Upper lobe of left lung (tissue), 6 donors: ENCODE measurements at places on chromosomes 16 and 17. TPM values are rescaled to one million over a fixed set of nuclear protein-coding genes. Genes with fewer than 3 reads are reported as not detected.
A peak's percentile ranks its signal among the peaks of the same experiment; 100 is the strongest.

KRT13 gene
- 12.1 TPM for total RNA-seq

TLCD2 gene
- total RNA-seq, result 16.2 TPM

ACE gene
- 69.0 TPM for total RNA-seq

ELP5 gene
- 21.1 TPM for total RNA-seq

MYCBPAP gene
- 5.4 TPM for total RNA-seq

USP31 gene
- 20.2 TPM for total RNA-seq

PABPN1L gene
- total RNA-seq, result 0.20 TPM

CMTM2 gene
- total RNA-seq, result not detected

RHBDL3 gene
- not detected for total RNA-seq

- no peak overlapping the region for H3K27ac ChIP-seq
- H3K4me3 ChIP-seq, result no peak overlapping the region
- peak; percentile 65 for DNase-seq
- H3K4me1 ChIP-seq, result no peaks in the 10 kb centered on the region
Observed at GRCh38 chr16:81873843-81874752, 95.0 kb downstream of the PLCG2 start.

DNA sequence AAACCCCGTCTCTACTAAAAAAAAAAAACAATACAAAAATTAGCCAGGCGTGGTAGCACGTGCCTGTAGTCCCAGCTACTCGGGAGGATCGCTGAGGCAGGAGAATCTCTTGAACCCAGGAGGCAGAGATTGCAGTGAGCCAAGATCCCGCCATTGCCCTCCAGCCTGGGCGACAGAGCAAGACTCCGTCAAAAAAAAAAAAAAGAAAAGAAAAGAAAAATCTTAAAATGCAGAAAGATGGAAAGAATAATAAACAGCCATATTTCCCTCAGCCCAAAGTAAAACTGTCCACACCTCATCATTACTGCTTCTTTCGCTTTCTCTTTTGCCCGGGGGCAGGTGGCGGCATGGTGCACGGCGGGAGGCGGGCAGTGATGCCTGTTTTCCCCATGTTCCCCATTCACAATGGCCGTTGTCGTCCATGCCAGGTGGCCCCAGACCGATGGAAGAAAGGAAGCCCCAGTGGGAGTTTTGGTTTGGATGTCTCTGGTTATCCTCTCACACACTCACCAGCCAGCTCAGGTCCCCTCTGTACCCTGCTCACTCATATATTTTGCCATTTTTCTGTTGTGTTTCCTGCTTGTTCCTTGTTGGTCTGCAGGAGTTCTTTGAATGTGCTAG, 37.0 kb upstream of the PEMT start:
- H3K27ac ChIP-seq, result no peak overlapping the region
- no peaks in the 10 kb centered on the region for H3K4me1 ChIP-seq
- no peaks in the 10 kb centered on the region for H3K27me3 ChIP-seq

DNA sequence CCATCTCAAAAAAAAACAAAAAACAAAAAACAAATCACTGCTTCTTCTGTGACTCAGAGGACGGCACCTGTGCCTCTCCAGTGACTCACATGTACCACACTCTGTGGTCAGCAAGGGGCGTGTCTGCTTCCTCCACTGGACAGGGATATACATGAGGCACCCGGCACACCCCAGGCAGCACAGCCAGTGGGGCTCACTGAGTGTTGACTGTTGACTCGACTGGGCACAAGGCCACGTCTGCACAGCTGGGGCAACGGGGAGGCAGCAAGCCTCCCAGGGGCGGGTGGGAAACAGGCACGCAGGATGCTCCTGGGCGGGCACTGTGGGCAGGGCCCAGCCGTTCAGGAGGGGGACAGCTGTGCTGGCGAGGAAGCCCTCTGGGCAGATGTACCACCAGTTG, 64.1 kb downstream of the TIMM22 start:
- peaks cover 5% of the 10 kb centered on the region for H3K4me1 ChIP-seq
- no peak overlapping the region for H3K4me3 ChIP-seq
- peak; percentile 88 for DNase-seq
- no peak overlapping the region for H3K27ac ChIP-seq

GRCh38 chr16:24834459-24835335, 11.1 kb upstream of the SLC5A11 start:
- no peaks in the 10 kb centered on the region for H3K36me3 ChIP-seq
- H3K4me1 ChIP-seq, result peaks cover 17% of the 10 kb centered on the region
- H3K27ac ChIP-seq, result no peak overlapping the region
- H3K4me3 ChIP-seq, result no peak overlapping the region
- no peak for DNase-seq
- no peaks in the 10 kb centered on the region for H3K27me3 ChIP-seq

GRCh38 chr16:17556276-17557052, 85.7 kb upstream of the XYLT1 start:
- H3K27ac ChIP-seq, result no peak overlapping the region
- no peaks in the 10 kb centered on the region for H3K4me1 ChIP-seq
- no peak overlapping the region for H3K4me3 ChIP-seq
- H3K27me3 ChIP-seq, result no peaks in the 10 kb centered on the region
- no peak for DNase-seq

DNA sequence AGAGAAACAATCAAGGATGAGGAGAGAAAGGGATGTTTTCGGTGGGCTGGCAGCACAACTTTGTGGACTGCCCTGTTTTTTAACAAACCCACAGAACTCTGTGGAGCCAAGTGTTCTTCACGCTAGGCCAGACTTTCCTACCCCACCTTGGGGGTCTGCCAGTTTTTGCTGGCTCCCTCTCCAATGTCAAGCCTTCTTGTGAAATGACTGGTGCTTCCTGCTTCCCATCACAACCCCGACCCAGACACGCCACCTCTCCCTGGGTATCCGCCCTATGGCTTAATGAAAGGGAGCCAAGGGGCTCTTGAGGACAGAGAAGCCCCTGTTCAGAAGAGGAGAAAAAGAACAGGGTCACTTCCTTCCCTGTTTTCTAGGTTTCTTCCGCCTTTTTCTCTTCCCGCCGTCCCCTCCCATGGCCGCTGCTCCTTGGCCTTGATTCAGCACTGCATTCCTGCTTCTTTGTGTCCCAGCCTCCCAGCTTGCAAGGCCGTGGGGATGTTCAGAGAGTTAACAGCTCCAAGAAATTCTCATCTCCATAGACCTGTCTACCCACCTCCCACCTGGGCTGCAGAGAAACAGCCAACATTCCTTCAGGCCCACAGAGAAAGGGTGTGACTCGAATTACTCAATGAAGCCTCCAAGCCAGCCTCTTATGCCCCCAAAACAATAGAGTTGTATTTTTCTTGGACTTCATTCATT, 16.5 kb upstream of the SOX9 start:
- H3K4me3 ChIP-seq, result no peak overlapping the region
- no peak for DNase-seq
- H3K4me1 ChIP-seq, result no peaks in the 10 kb centered on the region
- no peaks in the 10 kb centered on the region for H3K27me3 ChIP-seq

- no peak overlapping the region for H3K4me3 ChIP-seq
- DNase-seq, result no peak
- no peaks in the 10 kb centered on the region for H3K27me3 ChIP-seq
- H3K4me1 ChIP-seq, result peaks cover 30% of the 10 kb centered on the region
- H3K36me3 ChIP-seq, result no peaks in the 10 kb centered on the region
Observed at GRCh38 chr16:11224894-11225676, 30.9 kb downstream of the SOCS1 start.

- no peaks in the 10 kb centered on the region for H3K27me3 ChIP-seq
- DNase-seq, result no peak
- no peak overlapping the region for H3K4me3 ChIP-seq
- no peaks in the 10 kb centered on the region for H3K36me3 ChIP-seq
- H3K27ac ChIP-seq, result no peak overlapping the region
Observed at GRCh38 chr17:46722662-46723285, 95.7 kb downstream of the WNT3 start.

- H3K27me3 ChIP-seq, result peaks cover 33% of the 10 kb centered on the region
- H3K4me1 ChIP-seq, result peaks cover 50% of the 10 kb centered on the region
- DNase-seq, result no peak
- no peaks in the 10 kb centered on the region for H3K36me3 ChIP-seq
- H3K4me3 ChIP-seq, result peak overlapping the region; percentile 60
Observed at GRCh38 chr16:89923640-89924296, 626 bp downstream of the TUBB3 start.

DNA sequence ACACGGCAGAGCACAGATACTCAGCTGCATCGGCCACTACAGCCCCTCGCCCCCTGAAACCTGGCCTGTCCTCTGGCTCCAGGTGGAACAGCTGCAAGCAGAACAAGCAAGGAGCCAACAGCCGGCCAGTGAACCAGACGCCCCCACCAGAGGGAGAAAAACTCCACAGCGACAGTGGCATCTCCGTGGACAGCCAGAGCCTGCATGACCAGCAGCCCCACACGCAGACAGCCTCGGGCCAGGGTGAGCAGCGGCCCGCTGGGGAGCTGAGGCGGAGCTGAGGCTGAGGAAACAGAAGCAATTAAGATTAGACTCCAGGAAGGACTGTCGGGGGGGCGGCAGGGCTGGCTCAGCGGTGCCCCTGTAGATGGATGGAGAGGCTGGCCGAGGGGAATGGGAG, 16.7 kb downstream of the NGFR start:
- H3K27ac ChIP-seq, result no peak overlapping the region
- H3K27me3 ChIP-seq, result no peaks in the 10 kb centered on the region
- H3K4me1 ChIP-seq, result peaks cover 18% of the 10 kb centered on the region
- H3K4me3 ChIP-seq, result no peak overlapping the region
- DNase-seq, result no peak

DNA sequence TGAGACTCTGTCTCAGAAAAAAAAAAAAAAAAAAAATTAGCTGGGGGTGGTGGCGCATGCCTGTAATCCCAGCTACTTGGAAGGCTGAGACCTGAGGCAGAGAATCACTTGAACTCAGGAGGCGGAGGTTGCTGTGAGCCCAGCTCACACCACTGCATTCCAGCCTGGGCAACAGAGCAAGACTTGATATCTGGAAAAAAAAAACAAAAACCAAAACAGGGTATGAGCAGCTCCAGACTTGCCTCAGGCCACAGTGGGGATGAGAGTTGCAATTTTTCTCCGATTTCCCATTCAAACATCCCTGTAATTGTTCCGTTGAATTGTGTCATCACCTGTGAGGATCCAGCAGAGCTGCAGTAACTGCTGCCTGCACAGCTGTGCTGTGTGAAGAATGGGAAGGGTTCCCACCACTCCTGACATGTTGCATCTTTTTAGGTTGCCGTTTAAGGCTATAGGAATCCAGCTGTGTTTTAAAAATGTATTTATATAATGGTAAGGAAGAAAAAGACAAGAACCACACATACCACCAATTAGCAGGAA, 150.0 kb downstream of the VPS53 start:
- H3K27ac ChIP-seq, result no peak overlapping the region
- peaks cover 29% of the 10 kb centered on the region for H3K4me1 ChIP-seq
- no peaks in the 10 kb centered on the region for H3K27me3 ChIP-seq
- no peak for DNase-seq
- H3K4me3 ChIP-seq, result no peak overlapping the region

- DNase-seq, result no peak
- H3K4me3 ChIP-seq, result no peak overlapping the region
- H3K36me3 ChIP-seq, result no peaks in the 10 kb centered on the region
- H3K27ac ChIP-seq, result no peak overlapping the region
Observed at GRCh38 chr16:65068151-65068740, 53.6 kb downstream of the CDH11 start.

DNA sequence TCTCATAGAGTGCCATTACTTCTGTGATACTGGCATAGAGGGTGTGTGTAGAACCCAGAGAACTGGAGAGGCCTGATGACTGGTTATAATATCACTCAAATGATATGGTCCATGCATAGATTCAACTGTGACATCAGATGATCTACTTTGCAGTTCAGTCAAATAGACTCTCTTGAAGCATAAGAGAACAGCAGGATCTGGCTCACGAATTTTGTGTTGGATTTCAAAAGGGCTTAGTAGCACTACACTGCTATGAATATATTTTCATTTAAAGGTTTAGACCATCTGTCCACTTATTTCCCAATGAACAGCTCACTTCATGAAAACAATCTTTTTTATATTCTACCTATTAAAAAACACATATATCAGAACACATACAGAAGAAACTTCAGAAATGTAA, 119.7 kb downstream of the KIF2B start:
- DNase-seq, result no peak
- H3K36me3 ChIP-seq, result no peaks in the 10 kb centered on the region
- no peaks in the 10 kb centered on the region for H3K4me1 ChIP-seq
- no peaks in the 10 kb centered on the region for H3K27me3 ChIP-seq
- H3K27ac ChIP-seq, result no peak overlapping the region
- H3K4me3 ChIP-seq, result no peak overlapping the region

DNA sequence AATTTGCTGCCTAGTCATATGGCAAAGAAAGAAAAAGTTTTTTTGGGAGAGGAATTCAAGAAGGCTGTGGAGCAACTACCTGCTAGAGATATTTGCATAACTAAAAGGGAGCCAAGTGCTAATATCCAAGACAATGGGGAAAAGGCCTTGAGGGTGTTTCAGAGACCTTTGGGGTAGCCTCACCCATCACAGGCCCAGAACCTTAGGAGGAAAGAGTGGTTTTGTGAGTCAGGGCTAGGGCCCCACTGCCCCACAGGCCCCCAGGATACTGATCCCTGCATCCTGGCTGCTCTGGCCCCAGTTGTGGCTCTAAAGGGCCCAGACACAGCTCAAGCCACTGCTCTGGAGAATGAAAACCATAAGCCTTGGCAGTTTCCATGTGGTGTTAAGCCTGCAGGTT, 41.9 kb upstream of the SDK2 start:
- H3K27me3 ChIP-seq, result no peaks in the 10 kb centered on the region
- H3K4me3 ChIP-seq, result no peak overlapping the region
- no peaks in the 10 kb centered on the region for H3K36me3 ChIP-seq
- H3K27ac ChIP-seq, result no peak overlapping the region

GRCh38 chr17:31216031-31216751, 80.8 kb downstream of the OMG start:
- no peak for DNase-seq
- H3K4me1 ChIP-seq, result no peaks in the 10 kb centered on the region
- H3K27me3 ChIP-seq, result no peaks in the 10 kb centered on the region
- no peaks in the 10 kb centered on the region for H3K36me3 ChIP-seq
- H3K27ac ChIP-seq, result no peak overlapping the region

GRCh38 chr17:76437467-76438402, 15.2 kb downstream of the UBE2O start:
- DNase-seq, result no peak
- no peaks in the 10 kb centered on the region for H3K27me3 ChIP-seq
- no peaks in the 10 kb centered on the region for H3K36me3 ChIP-seq
- peaks cover under 1% of the 10 kb centered on the region for H3K4me1 ChIP-seq

- H3K4me1 ChIP-seq, result peaks cover 10% of the 10 kb centered on the region
- H3K27me3 ChIP-seq, result peaks cover 12% of the 10 kb centered on the region
- no peak overlapping the region for H3K27ac ChIP-seq
- no peak for DNase-seq
- H3K36me3 ChIP-seq, result no peaks in the 10 kb centered on the region
Observed at GRCh38 chr17:31916491-31917064, 15.1 kb upstream of the UTP6 start.

DNA sequence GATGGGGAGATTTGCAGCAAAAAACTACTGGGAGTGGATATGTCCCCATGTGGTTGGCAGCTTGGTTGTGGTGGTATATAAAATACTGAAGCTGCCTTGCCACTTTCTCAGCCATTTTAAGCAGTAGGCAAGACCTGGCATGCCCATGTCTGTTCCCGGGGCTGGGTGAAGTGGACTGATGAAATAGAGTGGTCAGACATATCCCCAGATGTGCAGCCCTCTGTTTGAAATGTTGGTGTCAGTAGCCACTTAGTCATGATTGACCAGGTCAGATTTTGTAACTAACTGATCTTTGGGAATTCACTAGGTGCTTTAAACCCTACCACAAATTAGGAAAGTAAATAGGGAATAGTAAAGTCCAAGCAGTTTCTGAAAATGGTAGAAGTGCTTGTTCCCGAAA, 151.6 kb downstream of the PHKB start:
- peaks cover 4% of the 10 kb centered on the region for H3K36me3 ChIP-seq
- no peak for DNase-seq
- no peak overlapping the region for H3K27ac ChIP-seq
- no peaks in the 10 kb centered on the region for H3K4me1 ChIP-seq
- no peaks in the 10 kb centered on the region for H3K27me3 ChIP-seq

GRCh38 chr17:59423137-59423724, 91.8 kb downstream of the YPEL2 start:
- no peak overlapping the region for H3K4me3 ChIP-seq
- no peaks in the 10 kb centered on the region for H3K27me3 ChIP-seq
- H3K4me1 ChIP-seq, result peaks cover 31% of the 10 kb centered on the region
- H3K27ac ChIP-seq, result no peak overlapping the region
- H3K36me3 ChIP-seq, result no peaks in the 10 kb centered on the region
